ENCODE measurements at places on chromosomes 7 and 10.

DNA sequence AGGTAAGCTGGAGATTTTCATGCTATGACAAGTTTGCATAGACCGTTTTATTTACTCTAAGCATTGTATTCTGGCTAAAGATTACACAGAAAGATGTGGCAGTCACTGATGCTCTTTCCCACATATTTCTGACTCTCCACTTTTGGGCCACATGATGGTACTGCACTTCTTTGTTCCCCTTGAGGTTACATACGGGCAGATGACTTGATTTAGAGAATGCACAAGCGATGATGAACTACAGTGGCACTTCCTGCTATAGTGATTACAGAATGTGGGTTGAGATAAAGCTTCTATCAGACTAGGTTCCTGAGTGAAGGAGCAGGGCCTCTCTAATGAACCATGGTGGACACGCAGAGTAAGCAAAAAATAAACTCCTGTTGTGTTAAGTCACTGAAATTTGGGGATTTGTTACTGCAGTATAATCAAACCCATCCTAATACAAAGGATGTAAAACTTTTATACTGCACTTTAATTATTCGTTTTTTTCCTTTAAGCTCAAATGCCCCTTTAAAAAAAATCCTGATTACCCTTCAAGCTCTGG lies 177.9 kb downstream of the TAX1BP1 start:
- DNase-seq: no peak

DNA sequence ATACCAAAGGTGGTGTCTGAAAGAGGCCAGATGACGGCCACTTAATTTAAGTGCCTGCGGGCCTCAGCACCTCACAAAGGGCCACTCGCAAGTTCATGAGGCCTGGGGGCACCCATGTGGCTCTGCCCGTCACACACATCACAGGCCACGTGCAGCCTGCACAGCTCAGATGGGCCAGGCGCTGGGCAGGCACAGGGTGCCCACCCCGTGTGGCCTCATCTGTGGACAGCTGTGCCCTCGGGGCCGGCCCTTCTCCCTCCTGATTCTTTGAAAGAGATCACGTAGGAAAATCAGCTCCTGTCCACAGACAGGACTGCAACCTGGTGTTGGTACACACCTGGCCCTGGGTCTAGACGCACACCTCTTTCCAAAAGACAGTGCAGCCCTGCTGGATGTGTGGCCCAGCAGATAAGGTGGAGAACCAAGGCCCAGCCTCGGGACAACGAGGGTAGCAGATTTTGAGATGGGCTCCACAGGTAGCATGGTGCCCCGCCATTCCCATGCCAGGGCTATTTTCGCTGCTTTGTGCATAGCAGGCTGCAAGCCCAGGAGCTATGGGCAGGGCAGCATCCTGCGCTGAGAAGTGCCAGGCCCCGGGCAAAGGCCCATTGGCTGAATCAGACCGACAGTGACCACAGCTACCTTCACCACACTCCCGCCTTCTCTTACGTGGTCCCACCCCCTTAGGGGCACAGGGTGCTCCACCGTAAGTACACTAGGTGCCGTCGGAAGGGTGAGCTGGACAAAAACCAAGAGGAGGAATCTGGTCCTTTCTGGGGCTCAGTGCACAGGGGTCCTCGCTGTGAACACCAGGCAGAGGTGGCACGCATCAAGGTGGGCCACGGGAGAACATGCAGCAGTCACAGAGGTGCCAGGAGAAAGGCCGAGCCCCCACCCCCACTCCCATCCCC lies 124.5 kb downstream of the EBF3 start:
- DNase-seq: no peak

GRCh38 chr10:127585519-127586023 lies 36.5 kb downstream of the NPS start:
- no peak for DNase-seq

DNA sequence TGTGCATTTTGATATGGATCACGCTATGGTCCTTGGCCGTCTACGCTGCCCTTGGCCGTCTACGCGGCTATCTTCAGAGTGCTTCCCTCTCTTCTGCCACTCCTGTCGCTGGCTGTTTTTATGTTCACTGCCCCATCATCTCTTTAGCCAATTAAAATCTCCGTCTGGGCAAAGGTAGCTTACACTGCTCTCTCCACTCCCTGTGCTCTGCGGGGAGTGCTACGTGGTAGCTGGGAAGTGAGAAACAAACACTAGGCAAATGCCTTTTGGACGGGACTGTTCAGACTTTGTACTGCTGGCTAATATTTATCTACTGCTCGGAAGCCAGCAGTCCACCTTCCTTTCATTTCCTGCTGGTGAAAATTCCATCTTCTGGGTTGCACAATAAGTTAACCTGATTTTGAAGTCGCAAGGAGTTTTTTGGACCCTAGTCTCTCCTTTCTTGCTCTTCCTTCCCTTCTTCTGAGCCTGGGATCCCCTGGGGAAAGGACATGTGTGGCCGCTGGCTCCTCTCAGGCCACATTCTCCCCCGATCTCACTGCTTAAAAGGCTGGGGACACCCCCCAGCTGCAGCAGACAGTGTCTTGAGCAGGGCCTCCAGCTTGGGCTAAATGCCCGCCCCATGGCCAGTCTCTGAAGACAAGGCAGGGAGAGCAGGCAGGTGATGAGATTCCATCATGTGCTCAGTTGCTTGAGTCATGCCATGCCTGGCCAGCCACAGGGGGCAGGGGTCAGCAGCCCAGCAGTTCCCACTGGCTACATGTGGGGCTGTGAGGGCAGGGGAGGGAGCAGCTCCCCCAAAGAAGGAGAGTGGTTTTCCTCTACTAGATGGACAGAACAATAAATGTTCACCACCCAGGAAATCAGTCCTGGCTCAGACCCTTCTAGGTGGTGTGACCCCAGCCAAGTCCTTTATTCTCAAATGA lies 25.5 kb upstream of the RBM33 start:
- DNase-seq: no peak

- DNase-seq: no peak
These were observed 21.6 kb downstream of the SFTPD start for GRCh38 chr10:79927111-79927828.

GRCh38 chr10:4708123-4708759 lies 117.8 kb upstream of the AKR1E2 start:
- no peak for DNase-seq

- no peak for DNase-seq
These were observed 683 bp downstream of the CHAT start for GRCh38 chr10:49614242-49615198.

DNA sequence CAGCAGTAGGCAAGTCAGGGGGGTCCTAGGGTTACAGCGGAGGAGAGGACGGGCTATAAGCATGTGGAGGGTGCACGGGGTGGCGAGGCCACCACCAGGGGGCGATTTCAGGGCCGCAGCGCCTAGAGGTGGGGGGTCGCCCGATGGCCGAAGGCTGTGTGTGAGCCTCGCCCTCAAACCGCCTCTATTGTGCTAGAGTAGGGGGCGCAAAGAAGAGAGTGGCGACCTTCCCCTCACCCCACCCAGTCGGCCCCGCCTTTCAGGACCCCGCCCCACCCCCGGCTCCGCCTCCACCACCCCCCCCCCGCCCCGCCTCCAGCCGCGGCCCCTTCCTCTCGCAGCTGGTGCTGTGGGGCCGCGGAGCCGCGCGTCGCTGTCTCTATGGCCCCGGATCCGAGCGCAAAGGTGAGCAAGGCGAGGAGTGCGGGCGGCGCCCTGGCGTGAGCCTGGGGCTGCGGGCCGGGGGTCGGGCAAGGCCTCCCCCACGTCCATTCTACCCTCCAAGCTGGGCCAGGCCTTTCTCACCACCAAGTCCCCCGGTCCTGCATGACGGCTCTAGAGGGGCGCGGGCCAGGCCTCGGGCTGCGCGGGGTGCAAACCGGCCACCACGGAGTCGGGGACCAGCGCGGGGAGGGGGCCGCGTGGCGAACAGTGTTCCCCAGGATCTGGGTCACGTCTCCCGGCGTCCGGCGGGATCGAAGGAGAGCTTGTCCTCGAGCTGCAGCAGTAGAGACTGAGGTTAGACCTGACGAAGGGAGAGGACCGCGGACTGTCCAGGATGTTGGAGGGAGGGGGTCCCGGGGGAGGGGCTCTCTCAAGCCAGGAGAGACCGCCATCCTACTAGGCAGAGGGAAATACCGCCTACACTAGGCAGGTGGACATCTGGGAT lies at the start of gene SEMA4G:
SEMA4G (plus strand) TSS at position 318 of the 889 bp plus-strand sequence. CDS start 3,409 bp downstream, outside the sequence.
- no peak for DNase-seq

DNA sequence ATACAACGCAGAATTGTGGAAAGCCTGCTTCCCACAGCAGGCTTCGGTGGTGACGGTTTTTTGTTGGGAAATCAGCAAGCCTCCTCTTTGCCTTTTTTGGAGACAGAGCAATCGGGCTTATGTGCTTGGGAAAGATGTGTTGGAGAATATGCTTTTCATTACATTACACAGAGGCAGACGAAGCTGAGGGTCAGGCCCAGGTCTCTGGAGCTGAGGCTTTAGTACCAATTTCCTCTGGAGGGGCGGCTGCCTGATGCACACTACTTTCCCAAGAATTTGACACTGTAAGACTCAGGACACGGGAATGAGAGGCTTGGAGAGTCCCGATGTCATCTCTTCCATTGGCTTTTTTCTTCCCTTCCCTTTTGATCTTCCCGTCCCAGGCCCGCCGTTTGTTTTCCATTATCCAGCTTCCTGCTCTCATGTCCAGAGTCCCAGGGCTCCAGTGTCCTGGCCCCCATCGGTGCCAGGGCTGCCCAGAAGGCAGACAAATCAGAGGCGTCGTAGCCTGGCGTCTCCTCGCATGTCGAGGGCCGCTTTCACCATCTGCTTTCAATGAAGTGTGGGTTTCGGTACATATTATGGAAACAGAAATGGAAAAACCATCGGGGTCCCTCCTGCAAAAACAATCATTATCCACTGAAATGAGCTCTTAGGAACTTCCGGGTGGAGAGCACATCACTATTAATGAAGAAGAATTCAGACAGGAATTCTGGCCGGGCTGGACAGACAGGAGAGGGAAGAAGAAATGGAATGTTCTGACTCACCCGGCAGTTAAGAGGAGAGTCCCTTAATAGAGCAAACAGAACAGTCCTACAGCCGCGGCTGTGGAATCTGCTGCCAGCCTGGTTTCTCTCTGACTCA lies 123.0 kb upstream of the JCAD start:
- no peak for DNase-seq

DNA sequence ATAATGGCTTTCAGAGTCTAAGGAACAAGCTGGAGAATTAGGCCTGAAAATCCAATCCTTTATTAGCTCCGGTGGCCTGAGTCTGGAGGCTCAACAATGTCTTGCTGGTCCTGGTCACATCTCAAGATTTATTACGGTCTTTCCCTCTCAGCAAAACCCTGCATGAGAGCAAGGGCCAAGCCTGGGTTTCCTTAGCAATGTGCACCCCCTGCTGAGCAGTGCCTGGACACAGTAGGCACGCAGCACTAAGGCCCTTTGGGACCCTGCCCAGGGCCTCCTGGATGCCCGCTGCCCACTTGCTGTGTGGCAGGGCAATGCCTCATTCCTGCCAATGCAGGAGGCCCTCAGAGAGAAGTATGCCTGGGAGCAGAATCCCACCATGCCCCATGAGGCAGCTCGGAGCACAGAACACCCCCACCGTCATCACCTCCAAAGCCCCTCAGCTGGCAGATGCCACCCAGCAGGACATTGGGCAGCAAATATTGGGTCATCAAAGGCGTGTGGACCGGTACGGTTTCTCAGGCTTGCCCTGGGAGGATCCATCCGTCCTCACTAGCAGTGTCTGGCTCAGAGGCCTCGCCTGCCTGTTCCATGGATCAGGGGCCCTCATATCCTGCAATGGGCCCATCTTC lies 156.4 kb downstream of the OAT start:
- no peak for DNase-seq

DNA sequence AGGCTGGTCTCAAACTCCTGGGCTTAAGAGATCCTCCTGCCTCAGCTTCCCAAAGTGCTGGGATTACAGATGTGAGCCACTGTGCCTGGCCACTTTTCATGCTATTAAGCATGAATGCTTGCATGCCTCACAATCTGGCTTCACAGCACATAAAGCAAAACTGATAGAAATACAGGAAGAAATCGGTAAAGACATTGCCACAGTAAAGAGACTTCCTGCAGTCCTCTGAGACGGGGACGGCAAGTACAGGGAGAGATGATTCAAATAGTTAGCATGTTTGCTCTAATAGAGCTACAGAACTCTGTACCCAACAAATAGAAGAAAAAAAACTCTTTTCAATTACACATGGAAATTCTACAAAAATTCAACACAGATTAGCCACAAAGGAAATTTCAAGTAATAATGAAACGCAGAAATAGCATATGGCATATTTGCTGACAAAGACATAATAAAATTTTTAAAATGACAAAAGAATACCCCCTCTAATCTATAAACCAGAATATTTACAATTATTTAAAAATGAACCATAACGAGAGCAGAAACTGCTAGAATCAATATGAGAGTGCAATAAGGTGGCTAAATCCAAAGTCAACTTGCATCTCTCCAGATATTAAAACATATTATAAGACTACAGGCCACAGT lies 32.3 kb downstream of the CARD11 start:
- DNase-seq: no peak

- no peak for DNase-seq
These were observed 694.5 kb upstream of the PCDH15 start for GRCh38 chr10:55495555-55495954.

GRCh38 chr7:10537764-10538163 lies 435.9 kb upstream of the PHF14 start:
- no peak for DNase-seq

- no peak for DNase-seq
These were observed 65.2 kb downstream of the COL13A1 start for GRCh38 chr10:69866688-69867461.

DNA sequence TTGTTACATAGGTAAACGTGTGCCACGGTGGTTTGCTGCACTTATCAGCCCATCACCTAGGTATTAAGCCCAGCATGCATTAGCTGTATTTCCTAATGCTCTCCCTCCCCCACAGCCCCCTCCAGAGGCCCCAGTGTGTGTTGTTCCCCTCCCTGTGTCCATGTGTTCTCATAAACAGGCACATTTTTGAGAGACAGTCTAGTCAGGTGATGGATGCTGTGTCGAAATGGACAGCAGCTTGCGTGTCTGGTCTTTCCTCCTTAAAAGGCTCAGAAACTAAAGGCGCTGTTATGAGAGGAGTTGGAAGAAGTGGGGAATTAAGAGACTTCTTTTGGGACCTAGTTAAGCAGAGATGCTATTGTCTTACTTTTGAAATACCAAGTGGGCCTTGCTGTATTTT lies 296.0 kb downstream of the BBS9 start:
- no peak for DNase-seq

DNA sequence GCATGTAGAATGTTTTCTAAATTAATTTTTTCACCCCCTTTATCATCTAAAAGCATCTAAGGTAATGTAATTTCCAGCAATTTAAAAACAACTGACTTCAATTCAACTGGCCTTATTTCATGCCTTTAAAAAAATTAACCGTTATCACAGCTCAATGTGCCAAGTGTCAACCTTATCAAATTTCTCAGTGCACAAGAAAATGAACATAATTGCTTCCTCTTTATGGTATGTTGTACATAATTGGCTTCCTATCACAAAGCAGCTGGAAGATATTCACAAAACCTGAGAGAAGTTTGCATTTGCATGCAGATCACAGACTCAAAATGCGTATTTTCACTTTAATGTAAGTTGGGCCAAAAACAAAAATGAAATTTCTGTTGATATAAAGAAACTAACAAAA lies 966.4 kb downstream of the GRM8 start:
- no peak for DNase-seq

DNA sequence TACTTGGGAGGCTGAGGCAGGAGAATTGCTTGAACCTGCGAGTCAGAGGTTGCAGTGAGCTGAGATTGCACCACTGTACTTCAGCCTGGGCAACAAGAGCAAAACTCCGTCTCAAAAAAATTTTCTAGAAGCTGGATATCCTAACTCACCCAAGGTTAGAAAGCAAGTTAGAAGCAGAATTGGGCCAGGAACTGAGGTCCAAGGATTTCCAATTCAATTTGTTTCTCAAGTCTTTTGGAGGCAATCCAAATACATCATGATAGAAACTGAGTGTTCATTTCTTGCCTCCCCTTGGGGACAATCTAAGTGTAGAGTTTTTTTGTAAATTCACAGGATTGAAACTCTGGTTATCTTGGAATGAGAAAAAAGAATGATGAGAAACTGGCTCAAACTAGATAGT lies 45.5 kb downstream of the LAMB1 start:
- DNase-seq: no peak

Data from stimulated activated CD4-positive, alpha-beta T cell treated with anti-CD3 and anti-CD28 coated beads, Interleukin-1b, Interleukin-23, amount 100 ng/mL, for 1 hour (primary cell).